ENCODE measurements at places on chromosomes 13 and 19.

DNA sequence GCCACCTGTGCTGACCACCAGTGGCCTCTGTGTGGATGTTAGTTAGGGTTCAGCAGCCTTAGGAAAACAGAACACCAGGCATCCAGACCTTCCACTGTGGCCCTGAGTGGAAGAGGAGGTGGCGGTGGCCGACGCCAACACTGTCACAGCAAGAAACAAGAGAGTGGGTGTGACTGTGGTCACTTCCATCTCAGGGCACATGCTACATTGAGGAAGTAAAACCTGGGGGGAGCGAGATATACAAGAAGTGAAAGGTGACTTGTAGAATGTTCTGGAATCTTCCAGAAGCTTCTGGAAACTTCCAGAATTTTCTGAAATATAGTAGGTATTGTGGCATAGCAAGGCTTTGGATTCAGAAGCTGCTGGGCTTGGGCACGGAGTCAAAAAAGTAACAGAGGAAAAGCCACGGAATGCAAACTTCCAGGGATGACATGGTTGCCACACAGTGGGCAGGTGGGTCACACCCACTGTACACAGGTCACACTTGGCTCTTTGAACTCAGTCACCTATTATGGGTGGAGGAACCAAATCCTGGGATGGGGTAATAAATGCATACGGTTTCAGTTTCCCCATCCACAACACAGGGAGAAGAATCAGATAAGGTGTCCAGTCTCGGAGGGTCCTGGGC is 24.3 kb downstream of the GNG7 start:
- peak; percentile 63 for DNase-seq

DNA sequence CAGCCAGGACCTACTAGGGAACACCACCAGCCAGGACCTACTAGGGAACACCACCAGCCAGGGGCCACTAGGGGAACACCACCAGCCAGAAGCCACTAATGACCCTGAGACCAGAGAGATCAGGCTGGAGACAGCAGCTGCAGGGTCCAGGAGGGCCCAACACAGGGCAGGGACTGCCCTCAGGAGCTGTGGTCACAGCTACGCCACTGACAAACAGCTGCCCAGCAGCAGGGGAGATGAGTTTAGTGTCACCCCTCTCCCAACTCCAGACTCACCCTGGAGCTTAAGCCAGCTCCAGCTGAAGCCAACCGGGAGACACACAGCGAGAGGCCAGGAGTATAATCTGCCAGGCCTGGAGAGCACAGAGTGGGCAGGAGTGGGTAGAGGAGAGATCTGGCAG is 25.7 kb downstream of the TUBGCP3 start:
- no peak for DNase-seq

DNA sequence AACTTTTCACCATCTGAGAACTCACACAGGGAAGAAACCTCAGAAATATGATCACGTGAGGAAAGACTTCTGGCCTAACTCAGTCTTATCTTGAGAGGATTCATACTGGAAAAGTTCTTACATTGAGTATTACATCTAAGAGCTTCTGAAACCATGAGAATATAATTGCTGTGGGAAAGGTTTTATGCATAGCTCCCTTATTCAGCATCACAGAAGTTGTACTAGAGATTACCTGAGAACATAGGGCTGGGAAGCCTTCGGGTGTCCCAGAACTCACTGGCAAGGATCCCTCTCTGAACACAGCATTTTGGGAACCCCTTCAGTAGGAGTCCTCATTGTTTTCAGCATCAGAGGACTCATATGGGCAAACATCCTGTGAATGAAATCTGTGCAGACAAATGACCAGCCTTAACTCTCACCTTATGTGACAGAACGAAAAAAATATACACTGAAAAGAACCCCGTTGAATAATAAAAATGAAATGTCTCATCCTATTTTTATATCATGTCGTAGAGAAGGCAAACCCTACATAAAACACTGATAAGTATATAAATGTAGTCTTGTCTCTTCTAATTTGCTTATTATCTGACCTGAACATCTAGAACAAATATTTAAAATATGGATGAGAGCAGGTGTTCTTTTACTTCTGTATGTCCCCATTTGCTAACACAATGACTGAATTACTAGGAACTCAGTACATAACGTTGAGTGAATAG is 14.2 kb downstream of the ZNF274 start:
- DNase-seq: no peak

DNA sequence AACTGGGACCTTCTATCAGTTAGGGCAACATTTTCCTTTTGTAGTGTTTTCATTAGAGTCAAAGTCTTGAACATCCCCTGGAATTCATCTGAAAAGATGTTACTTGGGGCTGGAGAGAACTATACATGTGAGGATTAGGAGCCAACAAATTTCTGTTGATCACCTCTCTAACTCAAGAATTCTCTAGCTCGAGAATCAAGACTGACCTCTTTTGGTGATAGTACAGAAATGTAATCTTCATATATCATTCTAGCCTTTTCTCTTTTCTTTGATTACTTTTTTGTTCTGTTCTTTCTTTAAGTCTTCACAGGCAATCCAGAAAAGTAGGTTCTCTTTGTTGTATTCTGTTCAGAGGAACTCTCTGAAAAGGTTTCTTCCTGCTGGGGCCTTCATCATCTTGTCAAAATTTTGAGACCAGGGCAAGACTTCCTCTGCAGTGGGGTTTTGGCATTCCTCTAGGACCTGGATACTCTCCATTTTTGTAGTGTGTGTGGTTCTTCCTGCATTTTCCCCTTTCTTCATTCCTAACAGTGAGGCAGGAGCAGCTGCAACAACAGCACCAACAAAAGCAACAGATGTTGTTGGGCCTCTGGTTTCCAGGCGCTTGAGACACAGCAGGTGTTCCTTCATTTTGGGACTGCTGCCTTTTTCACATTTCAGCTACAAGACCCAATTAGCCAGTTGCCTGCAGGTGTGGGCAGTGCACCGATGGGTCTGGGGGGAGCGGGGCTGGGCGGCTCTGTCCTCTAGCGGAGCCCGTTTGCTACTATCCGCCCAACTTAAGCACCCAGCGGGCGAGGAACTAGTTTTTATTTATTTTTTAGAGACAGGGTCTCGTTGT is 26.2 kb downstream of the ELF1 start:
- no peak for DNase-seq

GRCh38 chr19:34355201-34355600 is 9.8 kb upstream of the GPI start:
- no peak for DNase-seq

Data from memory B cell (primary cell).